ENCODE measurements at places on chromosomes 6 and 20. TPM values are rescaled to one million over a fixed set of nuclear protein-coding genes. Genes with fewer than 3 reads are reported as not detected.

- peaks cover 20% of the 10 kb centered on the region for H3K4me1 ChIP-seq
- no peak overlapping the region for H3K27ac ChIP-seq
- H3K27me3 ChIP-seq, result no peaks in the 10 kb centered on the region
- peaks cover 1% of the 10 kb centered on the region for H3K36me3 ChIP-seq
- H3K4me3 ChIP-seq, result no peak overlapping the region
Measured at GRCh38 chr6:21265034-21265729, 328.4 kb upstream of the SOX4 start.

Gene FOXA2
- total RNA-seq, result not detected

Gene HTR1E
- 0.82 TPM for total RNA-seq

Gene NMBR
- total RNA-seq, result not detected

DNA sequence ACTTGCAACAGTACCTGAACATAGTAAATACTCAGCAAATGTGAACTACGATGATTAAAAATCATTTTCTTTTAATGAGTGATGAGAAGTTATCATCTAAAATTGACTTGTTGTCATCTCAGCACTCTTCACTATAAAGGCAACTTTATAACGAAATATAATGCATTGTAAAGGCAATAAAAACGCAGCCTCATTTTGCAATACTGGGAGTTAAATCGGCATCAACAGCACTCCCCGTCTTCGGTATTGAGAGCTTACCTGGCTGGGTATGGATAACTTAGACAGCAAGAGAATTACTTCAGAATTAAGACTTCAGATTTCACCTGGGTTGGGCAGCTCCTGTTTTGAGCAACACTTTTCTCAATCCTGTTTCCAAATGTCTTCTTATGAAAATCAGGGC lies 20.8 kb downstream of the NKX2-2 start:
- H3K27me3 ChIP-seq, result peaks cover 70% of the 10 kb centered on the region
- no peak overlapping the region for H3K27ac ChIP-seq
- no peak overlapping the region for H3K4me3 ChIP-seq
- no peaks in the 10 kb centered on the region for H3K36me3 ChIP-seq
- no peak for DNase-seq
